ENCODE measurements at places on chromosomes 7 and 10.

GRCh38 chr10:26374426-26374825 is 63.7 kb upstream of the APBB1IP start:
- no peak for DNase-seq

- peak; percentile 18 for DNase-seq
Observed at GRCh38 chr10:29409241-29410054, 120.6 kb downstream of the LYZL1 start.

DNA sequence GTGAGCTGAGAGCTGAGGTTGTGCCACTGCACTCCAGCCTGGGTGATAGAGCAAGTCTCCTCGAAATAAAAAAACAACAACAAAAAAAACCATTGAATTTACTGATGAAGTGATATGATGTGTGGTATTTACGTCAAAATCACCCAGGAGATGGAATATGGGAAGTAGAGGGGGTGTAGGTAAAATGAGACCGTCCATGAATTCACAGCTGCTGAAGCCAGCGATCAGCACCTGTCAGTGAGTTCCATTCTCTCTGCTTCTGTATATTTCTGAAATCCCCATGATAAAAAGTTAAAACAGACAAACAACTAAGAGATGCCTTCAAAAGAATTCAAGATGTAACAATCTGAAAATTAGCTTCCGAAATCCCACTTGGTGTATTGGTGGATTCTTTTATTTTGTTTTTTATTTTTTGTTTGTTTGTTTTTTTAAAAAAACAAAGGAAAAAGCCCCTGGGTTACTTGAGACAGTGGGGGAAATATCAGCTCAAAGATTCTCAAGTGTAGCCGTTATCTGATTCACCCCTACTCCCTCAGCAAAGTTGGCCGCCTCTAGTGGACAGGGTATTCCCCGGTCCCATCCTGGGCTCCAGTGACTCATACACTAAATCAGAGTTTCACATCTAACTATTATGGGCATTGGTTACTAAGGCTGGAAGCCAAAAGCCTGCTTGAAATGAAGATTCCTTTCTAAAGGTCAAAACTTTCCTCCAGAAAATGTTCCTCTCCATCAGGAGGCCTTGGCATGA is 76.4 kb downstream of the MAP3K8 start:
- peak; percentile 44 for DNase-seq

- no peak for DNase-seq
Observed at GRCh38 chr10:104081998-104082397, 3.7 kb downstream of the COL17A1 start.

- no peak for DNase-seq
Observed at GRCh38 chr7:38781991-38782390, 127.0 kb downstream of the VPS41 start.

DNA sequence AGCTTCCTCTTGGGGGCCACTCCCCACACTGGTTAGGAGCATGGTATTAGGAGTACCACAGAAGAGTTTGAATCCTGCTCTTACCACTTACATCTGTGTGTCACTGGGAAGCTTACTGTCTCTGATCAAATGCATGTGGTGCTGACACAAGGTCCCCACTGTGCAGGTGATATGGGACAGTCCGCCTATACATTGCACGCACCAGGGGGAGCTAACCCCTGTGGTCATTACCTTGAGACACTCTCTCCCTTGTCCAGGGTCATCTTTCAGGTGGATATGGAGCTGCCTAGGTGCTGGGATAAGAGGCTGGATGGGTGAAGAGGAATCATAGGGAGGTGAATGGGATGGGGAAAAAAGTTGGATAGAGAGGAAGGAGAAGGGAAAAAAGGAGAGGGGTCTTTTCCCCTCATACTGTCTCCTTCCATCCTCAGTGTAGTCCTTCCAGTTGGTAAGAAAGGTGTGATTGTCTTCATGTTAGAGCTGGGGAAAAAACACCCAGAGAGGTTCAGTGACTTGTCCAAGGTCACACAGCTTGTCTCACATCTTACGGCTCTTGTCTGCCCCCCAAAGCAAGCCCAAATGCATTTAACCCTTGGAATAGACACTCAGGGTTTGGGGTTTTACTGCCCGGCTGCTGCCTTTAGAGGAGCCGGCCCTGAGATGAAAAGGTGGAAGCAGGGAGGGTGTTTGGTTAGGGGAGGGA is 125.9 kb downstream of the CDH23 start:
- DNase-seq, result no peak

DNA sequence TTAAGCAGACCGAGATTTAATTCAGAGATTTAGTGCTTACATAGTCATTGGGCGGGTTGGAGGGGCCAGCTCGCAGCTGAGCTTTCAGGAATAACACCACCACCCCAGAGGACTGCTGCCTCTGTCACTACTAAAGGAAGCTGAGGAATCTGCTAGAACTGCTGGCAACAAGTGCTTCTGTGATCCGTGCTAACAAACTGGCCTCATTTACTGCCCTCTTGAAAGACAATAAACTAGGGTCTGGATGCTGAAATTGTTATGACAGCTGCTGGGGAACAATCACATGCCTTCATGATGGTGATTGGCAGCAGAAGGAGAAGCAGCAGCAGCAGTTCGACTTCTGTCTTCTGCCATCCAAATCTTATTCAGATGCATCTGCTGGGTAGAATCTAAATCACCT is 285.5 kb upstream of the TAC1 start:
- no peak for DNase-seq

DNA sequence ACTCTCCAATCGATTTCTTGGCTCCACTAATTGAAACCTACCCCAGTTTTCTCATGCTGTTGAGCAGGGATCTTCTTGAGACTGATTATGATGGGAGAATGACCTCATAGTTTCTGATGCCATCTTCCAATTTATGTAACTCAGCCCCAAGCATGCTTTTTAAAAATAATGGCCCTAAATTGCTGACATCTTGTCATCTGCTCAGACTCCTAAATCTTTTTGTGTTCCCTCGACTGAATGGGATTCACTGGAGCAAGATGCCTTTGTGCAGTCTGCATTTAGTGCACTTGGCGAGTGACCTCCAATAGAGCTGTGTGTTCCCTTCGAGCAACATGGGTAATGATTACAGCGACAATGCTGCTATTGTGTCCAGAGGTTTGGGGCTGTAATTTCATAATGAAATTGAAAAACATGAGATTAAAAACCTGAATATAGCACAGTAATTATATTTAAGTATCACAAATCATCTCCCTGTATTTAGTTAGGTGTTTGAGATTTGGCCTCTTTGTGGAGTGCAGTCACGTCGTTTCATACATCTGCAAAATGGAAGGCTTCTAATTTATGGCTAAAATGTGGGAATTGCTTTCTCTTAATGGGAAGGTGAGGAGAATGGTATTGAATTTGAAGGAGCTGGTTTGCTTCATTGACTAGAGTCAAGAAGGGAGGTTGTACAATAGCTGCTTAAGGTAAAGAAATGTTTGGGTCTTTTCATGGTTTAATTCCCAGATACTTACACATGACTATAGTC is 192.9 kb downstream of the AUTS2 start:
- no peak for DNase-seq

DNA sequence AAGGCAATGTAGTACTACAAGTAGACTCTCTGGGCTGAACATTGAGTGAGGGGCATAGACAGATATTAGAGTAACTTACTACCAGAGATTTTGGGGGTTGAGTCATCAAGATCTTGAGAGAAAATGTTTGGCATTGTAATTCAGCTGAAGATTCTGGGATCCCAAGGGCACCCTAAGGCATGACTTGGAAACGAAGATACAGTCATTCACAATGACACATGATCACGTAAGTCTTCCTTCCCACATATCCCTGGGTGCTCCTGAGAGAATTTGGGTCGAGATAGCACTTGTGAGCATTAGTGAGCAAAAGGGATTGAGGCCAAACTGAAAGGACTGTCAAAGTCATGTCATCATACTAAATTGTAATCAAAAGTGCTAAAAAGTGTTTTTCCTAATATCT is 192.5 kb upstream of the PCLO start:
- DNase-seq, result no peak

DNA sequence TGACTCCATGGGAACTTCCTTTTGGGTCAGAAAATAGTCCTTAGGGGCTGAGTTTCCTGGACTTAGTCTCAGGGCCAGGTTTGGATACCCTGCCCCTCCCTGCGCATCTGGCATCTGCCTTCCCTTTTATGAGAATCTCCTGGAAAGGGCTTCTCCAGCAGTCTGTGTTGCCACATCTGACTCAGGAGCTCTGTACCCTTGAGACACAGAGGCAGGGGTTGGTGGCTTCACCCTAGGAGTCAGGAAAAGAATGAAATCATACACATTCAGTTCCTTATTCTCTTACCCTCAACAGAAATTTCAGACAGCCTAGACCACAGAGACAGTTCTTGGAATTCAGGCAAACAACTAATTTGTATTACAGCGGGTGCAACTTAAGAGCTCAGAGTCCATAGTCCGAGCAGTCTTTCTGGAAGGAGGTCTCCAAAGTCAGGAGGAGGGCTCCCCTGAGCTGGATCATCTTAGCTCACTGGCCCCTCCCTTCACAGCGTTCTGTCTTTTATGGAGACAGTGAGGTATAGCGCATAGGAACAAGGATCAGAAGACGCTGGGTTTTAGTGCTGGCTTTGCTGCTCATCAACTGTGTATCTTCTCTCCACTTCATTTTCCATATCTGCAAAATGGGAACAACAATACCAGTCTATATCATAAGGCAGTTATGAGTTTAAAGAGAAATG is 3.0 kb upstream of the PLAU start:
- no peak for DNase-seq

DNA sequence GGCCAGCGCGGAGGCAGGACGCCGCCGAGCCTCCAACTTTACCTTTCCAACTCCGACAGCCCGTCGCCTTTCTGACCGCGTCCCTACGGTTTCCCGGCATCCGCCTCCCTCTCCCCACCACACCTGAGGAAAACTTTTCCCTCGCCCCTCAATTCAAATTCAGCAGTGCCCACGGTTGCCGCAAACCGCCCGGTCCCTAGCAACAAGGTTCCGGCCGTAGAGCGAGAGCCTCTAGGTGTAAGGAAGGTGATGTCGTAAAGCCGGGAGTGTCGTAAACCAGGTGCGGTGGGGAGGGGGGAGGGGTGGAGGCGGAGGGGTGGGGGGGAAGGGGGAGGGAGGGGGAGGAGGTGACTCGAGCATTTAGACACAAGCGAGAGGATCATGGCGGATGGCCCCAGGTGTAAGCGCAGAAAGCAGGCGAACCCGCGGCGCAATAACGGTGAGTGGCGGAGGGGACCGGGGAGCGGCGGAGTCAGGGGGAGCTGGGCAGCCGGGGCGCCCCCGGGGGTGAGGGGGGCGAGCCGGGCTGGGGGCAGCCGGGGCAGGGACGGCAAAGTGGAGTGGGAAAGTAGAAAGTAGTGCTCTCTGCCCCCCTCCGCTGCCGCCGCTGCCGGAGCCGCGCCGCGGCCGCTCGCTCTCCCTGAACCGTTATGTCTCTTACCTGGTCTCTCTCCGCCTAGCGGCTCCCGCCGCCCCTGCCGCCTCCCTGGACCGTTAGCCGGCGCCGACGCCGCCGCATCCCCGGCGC is at the start of gene ZEB1:
Gene ZEB1 (plus strand): TSS at position 363 of the 748 bp plus-strand sequence. CDS start 19 bp downstream, at position 382.
- DNase-seq, result peak; percentile 90

- no peak for DNase-seq
Observed at GRCh38 chr7:66152371-66153191, 37.9 kb downstream of the CRCP start.

DNA sequence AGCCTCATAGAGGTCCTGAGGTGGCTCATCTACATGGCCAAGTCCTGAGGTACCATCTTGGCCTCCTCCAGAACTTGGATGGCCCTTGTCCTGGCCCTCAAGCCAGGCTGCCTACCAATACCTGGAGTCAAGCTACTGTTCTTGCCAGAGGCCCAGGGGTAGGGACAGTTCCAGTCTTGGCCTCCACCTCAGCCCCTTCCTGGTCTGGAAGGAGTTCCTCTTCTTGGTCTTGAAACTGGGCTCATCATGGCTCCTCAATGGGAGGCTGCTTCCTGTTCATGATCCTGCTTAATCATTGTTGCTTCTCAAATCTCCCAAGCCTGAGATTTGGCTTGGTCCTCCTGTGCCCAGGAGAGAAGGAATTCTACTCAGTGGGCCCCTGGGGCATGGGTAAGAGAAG is 3.9 kb downstream of the HPS6 start:
- no peak for DNase-seq

- no peak for DNase-seq
Observed at GRCh38 chr7:113710310-113711096, 208.3 kb downstream of the PPP1R3A start.

DNA sequence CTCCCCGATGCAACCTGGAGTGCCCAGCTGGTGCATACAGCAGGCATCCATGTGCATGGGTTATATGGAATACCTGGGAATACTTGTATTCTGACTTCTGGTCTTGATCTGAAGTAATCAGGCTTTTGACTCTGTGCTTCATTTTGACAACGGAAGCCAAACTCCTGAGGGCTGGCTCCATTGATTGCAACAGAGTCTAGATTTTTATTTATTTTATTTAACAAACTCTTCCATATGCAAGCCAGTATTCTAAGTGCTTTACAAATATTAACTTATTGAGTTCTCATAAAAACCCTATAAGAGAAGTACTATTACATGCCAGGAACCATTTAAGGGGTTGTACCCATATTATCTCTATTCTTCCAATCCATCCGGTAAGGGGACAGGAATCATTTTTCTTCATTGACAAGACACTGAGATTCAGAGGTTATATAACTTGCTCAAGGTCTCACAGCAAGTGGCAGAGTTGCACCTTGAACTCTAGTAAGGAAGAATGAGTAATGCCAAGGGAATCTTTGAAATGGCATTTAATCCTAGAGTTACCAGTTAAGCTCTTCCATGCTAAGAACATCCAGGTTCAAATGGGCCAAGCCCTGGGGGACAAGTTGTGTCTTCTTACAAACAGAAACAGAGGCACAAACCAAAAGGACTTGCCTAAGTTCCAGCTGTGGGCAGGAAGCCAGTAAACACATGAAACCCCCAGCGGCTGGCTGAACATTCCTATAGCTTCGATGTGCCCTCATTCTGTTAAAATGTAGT is 241.0 kb downstream of the WDR11 start:
- no peak for DNase-seq

- no peak for DNase-seq
Observed at GRCh38 chr7:151897951-151898686, 21.2 kb upstream of the PRKAG2 start.

- no peak for DNase-seq
Observed at GRCh38 chr10:13038391-13038790, 36.9 kb upstream of the CCDC3 start.

DNA sequence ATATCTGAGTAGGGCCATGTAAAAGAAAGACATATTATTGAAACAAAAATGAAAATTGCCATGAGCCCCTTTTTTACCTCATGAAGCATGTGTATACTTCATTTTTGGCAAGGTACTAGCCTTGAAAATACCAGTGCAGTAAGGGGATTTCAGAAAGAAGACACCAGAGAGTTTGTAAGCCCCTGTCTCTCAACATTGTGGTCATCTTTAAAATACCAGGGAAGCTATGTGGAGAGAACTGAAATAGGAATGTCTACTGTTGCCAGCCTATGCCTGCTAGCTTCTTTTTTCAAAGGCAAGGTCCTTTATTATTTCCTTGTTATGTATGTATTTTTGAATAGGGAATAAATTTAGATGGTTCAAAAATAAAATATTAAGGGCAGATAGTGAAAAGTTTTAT is 57.8 kb downstream of the CASD1 start:
- DNase-seq, result no peak

DNA sequence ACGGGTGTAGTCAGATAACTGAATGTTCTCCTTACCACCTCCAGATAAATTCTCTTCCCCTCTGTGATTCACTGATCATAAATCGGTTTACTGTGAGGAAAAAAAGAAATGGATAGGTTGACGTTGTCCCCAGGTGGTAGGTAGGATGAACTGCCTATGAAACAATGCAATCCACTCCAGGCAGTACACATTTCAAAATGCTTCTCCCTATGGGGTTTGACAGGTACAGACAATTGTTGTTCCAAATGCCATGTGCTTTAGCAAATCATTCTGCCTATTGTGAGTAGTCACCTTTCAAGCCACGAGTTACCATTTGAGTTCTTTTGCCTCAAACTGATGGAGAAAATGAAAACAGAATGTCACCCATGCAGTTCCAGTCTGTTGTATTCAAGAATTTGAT is 21.8 kb downstream of the VIM start:
- DNase-seq, result no peak
